ENCODE measurements at places on chromosomes 4 and X.

DNA sequence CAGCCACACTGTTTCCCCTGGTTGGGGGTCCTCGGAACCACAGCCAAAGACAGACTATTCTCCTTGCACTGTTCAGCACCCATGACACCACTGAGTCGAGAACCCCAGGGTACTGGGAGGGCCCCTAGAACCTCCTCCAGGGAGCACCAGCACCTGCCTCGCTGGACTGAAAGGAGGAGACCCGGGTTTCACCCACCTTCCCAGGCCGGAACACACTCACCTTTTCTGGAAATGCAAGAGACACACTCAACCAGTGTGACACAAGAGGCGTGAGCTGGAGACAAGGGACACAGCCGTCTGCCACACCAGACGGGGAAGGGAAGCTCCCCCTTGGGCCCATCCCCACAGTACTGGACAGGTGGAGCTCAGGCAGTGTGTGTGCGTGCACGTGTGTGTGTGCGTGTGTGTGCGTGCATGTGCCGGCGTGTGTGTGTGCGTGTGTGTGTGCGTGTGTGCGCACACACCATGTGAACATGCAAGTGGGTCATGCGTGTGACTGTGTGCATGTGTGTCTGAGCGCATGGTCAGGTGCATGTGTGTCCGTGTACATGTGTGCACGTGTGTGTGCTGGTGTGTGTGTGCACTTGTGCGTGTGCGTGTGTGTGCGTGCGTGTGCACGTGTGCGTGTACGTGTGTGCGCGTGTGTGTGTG is 128.8 kb upstream of the NKX1-1 start:
- DNase-seq = no peak

DNA sequence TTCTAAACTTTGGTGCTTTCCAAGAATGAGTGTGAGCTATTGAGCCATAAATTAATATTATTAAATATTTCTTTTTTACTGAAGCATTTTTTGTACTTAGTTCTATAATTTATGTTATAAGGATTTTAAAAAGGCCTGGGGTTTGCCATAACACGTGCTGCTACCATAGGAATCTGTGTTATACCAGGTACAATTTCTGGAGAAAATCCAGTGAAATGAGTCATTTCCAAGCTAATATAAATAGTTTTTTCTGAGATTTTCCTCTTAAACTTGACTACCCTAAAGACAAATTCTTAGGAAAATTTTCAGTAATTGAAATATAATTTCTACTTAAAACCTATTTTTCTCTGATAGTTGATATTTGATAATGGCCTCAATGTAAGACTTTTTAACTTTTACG is 130.8 kb downstream of the TLL1 start:
- no peak for DNase-seq

- no peak for DNase-seq
These were observed 77.7 kb downstream of the RAP1GDS1 start for GRCh38 chr4:98338761-98339438.

GRCh38 chrX:45445745-45446412 is 245.2 kb upstream of the DIPK2B start:
- DNase-seq = no peak

DNA sequence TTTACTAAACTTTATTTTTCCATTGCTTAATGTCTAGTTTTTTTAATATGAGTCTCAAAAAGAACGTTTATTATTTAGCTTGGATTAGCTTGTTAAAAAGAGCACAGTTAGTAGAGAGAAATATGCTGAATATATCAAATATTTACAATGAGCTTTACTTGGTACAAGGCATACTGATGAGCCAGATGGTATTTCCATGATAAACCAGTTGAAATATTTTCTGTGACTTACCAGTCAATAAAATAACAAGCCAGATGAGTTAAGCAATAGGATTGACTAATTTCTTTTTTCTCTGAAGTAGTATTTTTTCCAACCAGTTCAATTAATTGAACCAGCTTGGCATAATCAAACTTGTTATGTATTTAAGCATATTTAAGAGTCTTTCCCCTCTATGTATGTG is 134.1 kb downstream of the KLHL34 start:
- no peak for DNase-seq

GRCh38 chr4:84238247-84239090 is 260.6 kb downstream of the NKX6-1 start:
- DNase-seq = no peak

GRCh38 chr4:15963001-15963451 is at the start of gene FGFBP2:
Gene FGFBP2, minus strand, starts transcription at chr4:15963175. Its CDS starts 46 bp downstream, at chr4:15963129.
- no peak for DNase-seq

GRCh38 chrX:76977452-76977851 is 469.7 kb upstream of the FGF16 start:
- no peak for DNase-seq

GRCh38 chr4:83858131-83858530 is 322.2 kb downstream of the GPAT3 start:
- no peak for DNase-seq

DNA sequence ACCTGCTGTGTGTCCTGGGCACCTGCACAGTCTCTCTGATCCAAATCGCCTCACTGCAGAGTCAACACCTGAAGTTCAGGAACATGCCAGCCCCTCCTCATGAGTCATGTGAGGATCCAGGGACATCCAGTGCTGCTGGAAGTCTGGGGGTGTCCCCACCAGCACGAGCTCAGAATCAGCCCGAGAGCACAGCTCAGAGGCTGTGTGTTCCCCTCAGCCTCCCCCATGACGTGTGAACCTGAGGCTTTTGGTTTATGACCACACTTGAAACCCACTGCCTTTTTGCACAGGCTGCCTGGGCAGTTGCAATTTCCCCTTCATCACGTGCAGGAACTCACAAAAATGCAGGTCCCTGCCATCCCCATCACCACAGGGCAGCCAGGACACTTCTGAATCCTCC is 47.1 kb downstream of the PPP2R2C start:
- no peak for DNase-seq

DNA sequence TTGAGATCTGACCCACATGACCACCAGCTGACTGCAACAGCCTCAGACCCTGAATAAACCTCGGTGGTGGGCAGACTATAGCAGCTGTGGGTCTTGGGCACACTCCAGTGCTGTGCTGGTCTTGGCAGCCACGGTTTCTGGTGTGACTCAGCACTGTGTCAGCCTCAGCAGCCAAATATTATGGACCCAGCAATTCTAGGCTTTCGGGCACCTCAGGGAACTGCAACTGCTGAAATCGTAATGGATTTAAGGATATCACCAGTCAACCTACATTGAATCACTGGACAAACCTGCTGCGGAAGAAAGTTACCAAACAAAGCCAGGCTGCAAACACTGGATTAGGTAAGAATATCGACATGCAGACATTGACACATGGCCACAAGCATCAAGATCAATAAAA is 10.5 kb upstream of the UBE2NL start:
- no peak for DNase-seq

GRCh38 chr4:81930506-81931238 is 443.1 kb downstream of the HNRNPD start:
- no peak for DNase-seq

DNA sequence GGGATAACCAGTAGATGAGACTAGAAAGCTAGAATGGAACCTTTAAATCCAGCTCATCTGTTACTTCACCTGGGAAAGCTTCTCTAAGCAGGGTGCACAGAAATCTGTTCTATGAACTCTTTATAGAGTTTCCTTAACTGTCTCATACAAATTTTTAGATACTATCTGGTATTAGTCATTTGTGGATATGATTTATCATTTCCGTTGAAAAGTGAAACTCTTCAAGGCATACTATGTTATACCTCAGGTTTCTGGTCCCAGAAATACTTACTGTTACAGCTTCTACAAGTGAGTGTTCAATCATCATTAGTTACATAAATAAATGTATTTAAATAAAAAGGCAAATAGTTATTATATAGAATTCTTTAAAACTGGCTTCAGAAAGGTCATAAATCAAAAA is 298.3 kb upstream of the AGA start:
- no peak for DNase-seq

DNA sequence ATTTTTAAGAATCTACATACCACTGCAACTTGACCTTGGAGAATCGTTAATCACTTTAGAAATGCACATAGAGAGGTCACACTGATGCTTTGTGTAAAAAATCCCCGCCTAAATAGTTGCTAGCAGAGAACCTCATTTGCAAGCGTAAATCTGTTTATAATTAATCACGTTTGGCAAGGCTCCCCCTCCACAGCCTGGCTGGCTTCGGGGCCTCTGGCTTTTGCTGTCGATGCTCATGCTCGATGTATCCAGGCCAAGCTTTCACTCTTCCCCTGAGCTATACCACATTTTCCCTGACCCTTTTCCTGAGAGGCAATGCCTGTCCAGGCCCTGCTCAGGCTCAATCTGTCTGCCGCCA is 23.4 kb downstream of the CYTL1 start:
- no peak for DNase-seq

DNA sequence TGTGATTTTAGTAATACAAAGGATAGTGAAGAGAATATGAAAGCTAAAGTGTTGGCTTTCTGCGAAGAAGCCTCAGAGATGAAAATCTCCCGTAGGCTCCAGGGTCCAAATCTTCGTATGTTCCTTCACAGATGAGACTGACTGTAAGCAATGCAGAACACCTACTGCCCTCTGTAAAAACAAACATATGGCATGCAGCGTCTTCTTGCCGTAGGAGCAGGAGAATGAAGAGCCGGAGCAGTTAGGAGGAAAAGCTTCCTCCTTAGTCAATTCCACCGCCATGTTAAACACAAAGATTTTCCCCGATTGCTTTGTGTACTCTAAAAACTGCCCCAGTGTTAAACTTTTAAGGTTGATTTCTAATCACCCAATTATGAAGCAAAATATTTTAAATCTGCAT is 22.5 kb downstream of the RWDD4 start:
- no peak for DNase-seq

DNA sequence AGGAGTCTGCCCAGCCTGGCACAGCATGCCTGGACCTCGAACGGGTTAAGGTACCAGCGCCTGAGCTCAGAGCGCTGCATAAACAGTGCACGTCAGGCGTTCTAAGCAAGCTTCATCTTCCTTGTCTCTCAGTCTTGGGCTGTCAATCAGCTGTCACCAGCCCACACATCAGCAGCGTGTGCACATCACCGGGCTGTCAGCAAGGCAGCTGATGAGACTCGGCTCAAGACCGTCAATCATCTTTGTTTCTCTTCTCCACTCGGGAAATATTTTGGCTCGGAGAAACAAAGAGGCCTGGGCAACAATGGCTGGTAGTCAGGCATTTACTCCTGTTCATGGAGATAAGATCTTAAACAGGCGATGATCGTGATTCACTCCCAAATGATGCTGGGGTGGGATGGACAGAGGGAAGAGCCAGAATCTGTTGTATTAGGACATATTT is 141.3 kb downstream of the LDB2 start:
- no peak for DNase-seq

- DNase-seq = no peak
These were observed 734 bp upstream of the GALNT7 start for GRCh38 chr4:173167758-173168395.

GRCh38 chr4:81471588-81472280 is at the start of gene RASGEF1B:
Gene RASGEF1B, minus strand, starts transcription at chr4:81471907. Its CDS starts 12,399 bp downstream, at chr4:81459508.
- peak; percentile 87 for DNase-seq

DNA sequence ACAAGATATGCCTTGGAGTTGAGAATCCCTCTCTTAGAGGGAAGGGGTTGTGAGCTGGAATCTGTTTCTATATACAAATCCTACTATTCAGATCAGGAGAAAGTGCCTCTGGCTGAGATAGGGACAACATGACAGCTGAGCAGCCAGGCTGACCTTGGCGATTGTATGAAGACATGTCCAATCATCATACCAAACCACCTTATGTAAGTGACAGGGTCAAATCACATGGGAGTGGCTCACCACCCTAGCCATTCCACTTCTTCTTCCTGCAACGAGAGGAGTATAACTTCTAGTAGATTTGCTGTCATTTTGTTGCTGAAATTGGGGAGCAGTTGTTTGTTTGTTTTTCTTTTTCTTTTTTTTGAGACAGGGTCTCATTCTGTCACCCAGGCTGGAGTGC is 48.3 kb upstream of the TMEM150C start:
- no peak for DNase-seq

DNA sequence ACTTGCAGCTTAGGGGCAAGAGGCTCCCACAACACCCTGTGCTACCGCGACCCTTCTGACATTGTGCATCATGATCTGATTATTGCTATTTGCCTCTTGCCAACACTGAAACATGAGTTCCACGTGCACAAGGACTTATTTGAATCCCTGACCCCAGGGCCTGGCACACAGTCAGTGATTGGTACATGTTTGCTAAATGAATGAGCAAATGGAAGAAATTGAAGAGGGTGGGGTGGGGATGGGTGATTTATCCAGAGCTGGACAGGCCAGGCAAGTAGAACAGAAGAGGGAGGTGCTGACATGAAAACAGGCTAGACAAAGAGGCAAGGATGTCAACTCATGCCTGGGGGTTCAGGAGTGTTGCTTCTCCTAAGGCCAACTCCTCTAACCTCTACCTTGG is 24.9 kb upstream of the RPL39 start:
- no peak for DNase-seq

DNA sequence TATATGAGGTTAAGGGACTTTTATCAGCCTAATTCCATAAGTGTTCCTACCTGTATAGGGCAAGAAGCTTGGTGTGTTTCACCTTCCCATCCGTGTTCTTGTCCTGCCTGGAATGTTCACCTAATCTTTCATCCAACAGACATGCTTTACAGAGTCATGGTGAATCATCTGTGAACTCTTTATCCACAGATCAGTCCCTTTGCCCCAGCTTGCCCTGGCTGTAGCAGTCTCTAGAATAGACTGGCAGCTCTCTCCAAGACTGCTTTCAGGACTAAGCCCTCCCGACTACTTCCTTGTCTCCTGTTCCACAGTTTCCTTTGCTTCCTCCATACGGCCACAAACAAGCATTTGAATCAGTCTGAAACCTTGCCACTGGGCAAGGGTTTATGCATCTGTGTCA is 177.9 kb upstream of the IL15 start:
- no peak for DNase-seq

- DNase-seq = peak; percentile 7
These were observed 1.1 kb upstream of the TLR3 start for GRCh38 chr4:186067757-186068385.

DNA sequence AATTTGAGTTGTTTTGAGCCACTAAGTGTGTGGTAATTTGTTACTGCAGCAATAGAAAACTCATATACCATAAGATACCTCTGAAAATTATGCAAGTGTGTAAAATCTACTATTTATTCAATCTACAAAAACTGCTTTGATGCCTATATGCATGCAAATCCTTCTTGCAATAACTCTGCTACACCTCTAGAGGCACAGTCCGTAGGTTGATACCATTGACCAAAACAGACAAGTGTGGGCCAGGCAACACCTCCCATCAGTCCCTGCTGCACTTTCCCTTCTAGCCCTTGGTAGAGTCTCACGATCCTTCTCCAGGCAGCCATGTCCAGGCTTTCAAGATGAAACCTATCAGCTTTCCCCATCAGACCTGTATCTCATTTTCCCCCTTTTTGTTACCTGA is 48.8 kb upstream of the FAM9A start:
- no peak for DNase-seq

- DNase-seq = no peak
These were observed 55.4 kb upstream of the PLAC1 start for GRCh38 chrX:134713618-134714107.

All from T-helper 17 cell (primary cell).